Urinary bladder (tissue), 4 donors: ENCODE measurements at places on chromosomes 3 and 15.

DNA sequence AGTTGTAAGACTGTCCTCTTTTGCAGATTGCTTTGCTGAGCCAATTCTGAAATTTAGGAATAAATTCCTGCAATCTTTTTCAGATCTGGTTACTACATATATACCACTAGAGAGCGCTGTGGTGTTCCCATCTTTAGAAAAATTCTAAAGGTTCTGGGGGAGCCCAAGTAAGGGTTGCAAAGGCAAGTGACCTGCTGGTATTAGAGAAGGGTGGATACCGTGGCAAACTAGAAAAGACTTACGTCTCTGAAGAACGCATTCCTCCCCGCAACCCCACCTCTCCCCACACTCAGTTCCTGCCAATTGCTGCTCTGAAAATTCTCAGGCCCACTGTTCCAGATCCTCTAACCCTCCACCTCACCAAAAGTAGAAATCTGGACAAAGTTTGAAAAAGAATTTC, 48.5 kb downstream of the EFHB start:
- no peak for DNase-seq

DNA sequence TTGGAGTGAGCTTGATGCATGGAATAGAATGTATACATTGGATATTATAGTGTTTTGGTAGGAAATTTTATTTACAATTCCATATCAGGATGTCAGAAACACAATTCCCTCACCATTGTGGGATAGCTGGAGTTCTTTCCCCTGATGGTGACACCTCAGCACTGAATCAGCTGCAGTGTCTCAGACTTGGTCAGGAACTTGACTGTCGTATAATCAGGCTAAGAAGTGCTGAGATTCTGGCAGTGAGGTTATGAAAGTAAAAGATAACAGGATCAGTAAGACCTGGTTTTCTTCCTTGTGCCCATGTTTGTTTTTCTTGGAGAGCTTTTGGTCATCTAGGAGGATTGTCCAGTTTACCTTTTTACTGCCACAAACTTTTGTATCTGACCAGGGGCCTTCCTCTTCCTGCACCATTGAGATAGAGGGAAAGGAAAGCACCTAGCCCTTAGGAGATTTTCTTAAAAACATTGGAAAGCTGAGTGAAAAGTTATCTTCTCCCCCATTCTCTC, 27.3 kb upstream of the ST3GAL6 start:
- DNase-seq = no peak

GRCh38 chr3:107193116-107193515, 184.1 kb upstream of the CCDC54 start:
- no peak for DNase-seq

GRCh38 chr15:35669021-35669420, 123.1 kb upstream of the DPH6 start:
- no peak for DNase-seq

DNA sequence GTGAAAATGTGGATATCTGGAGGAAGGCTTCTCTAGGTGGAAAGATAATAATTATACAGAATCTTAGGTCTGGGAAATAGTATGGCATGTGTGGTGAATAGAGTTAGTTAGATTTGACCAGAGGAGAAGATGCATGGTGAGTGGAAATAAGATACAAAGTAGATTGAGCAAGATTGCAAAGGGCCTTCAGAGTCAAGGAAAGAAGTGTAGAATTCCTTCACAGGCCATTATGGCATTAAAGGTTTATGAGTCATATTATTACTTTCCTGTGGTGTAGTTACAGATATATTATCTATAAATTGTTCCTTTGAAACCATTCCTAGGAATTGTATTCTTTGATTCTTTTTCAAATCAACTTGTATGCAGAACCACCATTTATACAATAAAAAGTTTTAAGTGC, 660.3 kb downstream of the SI start:
- DNase-seq = no peak

DNA sequence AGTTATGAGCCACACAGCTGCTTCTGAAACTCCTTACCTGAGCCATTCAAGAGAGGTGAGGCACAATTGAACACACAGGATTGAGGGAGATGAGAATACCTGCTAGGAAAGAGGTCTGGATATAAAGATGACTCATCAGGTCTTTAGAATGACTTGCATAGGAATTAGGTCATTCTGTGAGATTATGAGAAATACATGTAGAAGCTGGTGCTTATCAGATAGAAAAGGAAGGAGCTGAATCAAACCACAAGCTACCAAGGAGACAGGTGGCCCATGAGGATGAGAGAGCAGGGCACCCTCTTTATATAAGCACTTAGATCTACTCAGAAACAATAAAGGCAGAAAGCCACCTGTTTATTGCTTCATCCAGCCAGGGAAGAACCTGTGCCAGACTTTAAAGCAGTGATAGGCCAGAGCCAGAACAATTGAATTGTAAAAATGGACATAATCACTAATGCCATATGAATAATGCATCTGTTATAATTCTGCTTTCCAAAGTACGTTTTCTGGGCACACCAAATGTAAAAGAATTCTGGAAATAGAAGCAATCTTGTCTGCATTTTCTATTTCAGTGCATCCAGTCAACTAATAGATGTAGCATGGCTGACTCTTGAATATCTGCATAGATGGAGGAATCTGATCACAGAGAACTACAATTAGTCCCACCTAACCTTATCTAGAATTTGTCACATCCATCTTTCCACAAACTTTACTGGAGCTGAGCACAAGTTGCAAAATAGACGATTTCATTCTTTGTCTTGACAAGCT, 74.9 kb downstream of the PIK3R4 start:
- DNase-seq = no peak

DNA sequence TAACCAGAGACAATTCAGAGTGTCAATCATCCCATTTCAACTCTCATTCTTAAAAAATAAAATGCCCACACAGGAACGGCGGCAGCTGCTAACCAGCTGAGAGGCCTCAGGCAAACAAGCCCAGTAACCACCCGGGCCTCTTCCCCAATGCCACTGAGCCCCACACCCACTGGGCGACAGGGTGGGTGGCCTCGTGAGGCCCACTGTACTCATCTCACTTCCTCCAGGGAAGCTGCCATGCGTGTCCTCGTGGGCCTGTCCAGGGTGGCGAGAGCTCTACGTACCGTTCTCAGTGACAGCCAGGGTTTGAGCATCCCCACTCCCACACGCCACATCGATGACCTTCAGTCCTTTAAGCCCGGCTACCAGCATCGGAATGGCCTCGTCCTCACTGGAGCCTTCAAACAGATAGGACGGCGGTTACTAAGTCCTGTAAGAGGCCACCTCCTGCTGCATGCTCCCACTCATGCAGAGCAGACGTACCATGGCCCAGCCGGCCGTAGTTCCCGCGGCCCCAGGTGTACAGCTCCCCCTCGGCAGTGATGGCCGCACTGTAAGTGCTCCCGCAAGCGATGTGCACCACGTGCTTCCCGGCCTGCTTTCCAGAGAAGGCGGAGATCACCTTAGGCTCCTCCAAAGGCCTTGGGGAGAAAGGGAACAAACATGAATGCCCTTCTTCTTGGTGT, 56.5 kb downstream of the HERC2 start:
- no peak for DNase-seq

DNA sequence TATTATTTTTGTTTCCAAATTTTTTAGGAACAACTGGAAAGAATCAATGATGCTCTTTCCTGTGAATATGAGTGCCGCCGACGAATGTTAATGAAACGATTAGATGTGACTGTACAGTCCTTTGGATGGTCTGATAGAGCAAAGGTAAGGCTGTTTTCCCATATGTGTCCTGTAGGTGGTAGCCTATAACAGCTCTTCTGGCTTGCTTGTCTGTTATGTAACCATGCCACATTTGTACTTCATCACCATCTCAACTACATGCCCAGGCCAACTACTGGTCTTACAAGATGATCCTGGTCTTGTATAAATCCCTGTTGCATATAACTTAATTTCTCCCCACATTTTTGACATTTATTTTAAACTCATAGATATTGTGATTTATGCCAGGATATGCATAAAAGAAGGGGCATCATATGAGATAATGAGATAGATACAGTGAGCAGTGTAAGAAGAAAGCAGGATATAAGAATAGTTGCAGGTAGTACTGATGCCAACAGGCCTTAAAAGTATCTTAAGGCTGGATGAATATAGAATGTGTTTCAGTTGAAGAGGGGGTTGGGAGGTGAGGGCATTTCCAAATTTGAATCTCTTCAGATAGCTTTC, 20.3 kb downstream of the FAM98B start:
- no peak for DNase-seq

DNA sequence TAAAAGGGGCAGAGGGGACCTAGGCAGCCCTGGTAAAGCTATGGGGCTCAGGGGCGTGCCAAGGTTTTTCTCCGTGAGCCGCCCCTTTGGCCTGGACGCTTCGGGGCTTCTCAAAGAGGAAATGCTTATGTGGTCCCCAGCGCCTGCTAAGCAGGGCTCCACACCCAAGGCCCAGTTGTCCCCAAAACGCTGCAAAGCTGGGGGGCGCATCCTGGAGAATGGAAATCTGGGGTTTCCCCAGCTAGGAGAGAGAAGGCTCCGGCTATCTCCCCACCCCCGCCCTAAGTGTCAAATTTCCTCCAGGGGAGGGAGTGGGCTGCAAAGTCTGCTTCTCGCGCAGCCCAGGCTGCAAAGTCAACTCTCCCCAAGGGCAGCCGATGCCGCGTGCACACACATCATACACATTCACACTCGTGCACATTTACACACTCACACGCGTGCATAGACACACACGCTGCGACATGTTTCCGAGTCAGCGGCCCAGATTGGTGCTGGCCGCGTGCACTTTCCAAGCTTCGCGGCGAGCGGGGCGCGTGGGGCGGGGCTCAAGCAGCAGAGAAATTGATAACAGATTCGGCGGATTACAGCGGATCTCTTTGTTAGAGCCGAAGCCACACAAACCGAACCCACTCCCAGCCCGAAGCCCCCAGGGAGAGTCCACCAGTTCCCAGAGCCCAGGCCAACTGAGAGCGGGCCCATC, 4.5 kb downstream of the WNT5A start:
- DNase-seq = no peak

- no peak for DNase-seq
Observed at GRCh38 chr3:25142609-25143355, 285.3 kb upstream of the RARB start.

- DNase-seq = no peak
Observed at GRCh38 chr3:132231633-132232032, 85.6 kb upstream of the ACP3 start.

GRCh38 chr3:7423036-7423435, 562.1 kb downstream of the GRM7 start:
- DNase-seq = no peak

DNA sequence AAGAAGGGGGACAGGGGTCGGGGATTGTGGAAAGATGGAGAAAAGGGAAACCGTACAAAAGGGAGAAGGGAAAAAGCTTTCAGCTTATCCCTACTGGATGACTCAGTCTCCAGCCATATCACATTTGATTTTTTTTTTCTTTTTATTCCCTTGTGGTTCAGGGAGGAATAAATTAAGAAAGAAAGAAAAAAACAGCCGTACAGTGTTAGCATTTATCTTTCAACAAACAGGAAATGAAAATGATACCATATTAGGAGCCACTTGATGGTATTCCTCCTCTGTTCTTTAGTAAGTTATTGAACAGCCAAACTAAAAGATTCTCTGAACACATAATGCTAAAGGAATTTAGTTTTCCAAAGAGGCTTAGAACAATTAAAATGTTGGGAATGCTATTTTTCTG, 594.4 kb downstream of the FOXP1 start:
- no peak for DNase-seq

- no peak for DNase-seq
Observed at GRCh38 chr3:108420926-108421325, 89.5 kb downstream of the MYH15 start.

GRCh38 chr3:194492001-194492400, 5.2 kb upstream of the ATP13A3 start:
- DNase-seq = no peak

GRCh38 chr3:195956577-195956976, 48.2 kb upstream of the TNK2 start:
- no peak for DNase-seq

- DNase-seq = no peak
Observed at GRCh38 chr15:96974761-96975160, 644.3 kb downstream of the NR2F2 start.

GRCh38 chr3:79872483-79872882, 104.7 kb upstream of the ROBO1 start:
- DNase-seq = peak; percentile 42

DNA sequence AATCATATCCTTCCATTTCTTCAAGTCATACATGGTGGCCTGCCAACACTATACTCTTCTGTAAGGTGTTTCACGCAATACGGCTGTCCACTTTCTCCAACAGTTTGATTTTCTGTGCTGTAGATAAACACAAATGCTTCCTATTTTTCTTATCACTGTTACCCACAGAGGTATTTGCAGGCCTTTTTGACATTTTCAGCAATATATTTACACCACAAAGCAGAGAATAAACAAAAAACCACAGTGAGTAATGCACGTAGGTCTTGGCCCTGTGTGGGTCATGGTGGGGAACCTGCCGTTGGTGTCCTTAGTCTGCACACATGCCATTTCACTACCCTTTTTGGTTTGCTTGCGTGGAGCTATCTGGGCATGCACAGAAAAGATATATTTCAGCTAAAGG, 59.5 kb downstream of the LRRC28 start:
- DNase-seq = no peak

DNA sequence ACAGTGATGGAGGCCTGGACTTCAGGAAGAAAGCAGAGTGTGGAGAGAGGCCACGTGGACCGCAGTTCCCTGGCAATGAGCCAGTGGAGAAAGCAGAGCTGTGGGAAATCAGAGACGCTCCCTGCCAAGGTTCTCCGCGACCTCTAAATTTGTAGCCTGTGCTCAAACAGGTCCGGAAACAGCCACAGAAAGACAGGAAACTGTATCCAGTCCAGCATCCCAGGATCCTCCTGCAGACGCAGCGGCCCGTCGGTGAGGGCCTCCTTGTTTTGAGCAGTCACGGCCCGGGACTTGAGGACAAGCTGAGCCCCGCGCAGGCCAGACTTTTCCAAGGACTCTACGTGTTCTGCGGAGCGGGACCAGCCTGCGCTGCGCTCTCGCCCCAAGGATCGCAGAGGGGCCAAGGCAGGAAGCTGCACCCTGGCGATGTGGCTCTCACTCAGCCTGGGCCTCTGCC, 22.3 kb downstream of the RPSA start:
- no peak for DNase-seq

DNA sequence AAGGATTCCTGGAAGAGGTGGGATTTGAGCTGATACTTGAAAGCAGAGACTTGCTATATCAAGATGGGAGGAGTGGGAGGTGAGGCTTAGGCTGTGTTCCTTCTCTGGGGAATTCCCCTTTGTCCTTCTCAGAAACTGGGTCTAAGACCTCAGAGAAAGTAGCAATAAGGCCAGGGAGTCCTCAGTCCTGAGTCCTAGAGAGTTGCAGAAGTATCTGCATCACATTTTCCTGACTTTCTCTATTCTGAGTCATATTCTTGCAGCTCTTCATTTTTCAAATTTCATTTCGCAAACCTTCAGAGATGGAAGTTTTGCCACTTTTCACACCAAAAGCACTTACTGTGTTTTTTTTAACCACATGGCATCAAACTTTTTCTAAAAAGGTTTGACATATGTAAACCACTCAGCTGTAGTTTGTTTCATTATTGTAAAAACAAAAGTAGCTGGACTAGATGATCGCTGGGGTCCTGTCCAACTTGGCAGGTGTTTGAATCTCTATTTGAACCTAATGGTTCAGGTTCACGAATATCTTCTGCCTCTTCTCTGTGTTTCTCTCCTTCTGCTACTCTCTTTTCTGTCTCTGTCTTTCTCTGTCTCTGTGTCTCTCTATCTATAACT, 21.3 kb downstream of the COLQ start:
- no peak for DNase-seq
